Nucleus accumbens (tissue), 56 donors: ENCODE measurements at places on chromosomes 4 and X.

- DNase-seq: no peak
These were observed 532.1 kb upstream of the PITX2 start for GRCh38 chr4:111154934-111155333.

DNA sequence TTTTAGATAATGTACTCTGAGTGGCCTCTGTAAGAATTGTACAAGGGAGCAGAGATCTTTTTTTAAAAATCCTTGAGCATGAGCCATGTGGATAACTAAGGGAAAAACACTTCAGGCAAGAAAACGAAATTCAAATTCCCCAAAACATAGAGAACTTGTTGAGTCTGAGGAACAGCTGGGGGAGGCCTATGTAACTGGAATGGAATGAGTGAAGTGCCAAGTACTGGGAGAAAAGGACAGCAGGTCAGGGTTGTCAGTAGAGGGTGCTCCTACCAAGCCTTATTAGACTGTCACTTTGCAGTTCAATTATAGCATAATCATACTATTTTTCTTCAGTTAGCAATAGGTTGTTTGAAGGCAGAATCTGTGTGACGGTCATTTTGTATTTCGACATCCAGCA lies 135.1 kb downstream of the ARHGAP6 start:
- no peak for DNase-seq

DNA sequence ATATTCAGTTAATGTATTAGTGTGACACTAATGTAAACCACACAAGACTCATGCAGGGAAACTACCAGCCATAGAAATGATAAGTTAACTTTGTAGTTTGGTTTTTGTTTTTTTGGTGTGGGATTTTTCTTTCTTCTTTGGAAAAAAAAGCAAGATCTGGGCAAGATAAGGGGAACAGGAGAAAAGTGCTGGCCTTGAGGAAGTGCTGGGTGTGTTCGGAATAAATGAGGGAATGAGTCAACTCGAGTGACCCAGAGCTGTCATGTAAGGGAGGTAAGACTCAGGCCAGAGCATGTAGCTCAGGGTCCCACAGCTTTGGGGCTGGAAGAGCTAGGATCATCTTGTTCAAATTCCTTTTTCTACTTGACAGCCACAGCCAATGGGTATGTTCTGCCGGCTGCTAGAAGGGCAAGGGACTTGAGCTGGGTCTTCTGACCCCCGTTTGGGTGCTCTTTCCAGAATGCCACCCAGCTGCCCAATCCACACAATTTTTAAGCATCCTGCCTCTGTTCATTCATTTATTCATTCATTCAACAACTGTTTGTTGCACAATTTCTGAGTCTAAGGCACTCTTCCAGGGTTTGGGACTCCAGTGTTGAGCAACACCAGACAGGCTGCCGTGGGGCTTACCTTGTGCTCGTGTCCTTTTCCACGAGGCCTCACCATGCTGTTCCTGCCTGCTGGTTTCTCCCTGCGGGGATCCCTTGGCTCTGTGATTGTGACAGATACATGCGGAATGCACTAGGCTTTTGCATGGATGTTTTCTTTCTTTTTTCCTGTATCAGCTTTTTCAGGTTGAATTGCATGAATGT lies 54.5 kb downstream of the CLDN34 start:
- no peak for DNase-seq

DNA sequence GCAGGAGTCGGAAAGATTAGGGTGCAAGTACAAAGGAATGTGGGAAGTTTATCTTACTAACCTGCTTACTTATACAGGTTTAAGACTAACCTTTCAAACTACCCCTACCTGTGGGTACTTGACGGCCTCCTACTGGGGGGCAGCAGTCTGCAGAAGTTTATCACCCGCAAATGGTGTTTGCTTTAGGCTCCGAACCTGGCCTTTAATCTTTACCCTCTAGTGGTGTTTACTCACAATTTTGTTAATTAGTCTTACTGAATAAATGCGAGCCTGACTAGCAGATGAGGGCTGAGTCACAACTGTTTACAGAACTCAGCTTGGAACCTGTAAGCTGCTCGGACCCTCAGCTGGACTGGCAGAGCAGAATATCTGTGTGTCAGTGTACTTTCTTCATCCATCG lies 204.2 kb upstream of the GPRIN3 start:
- DNase-seq: no peak

GRCh38 chrX:24241822-24242648 lies 71.8 kb downstream of the SUPT20HL2 start:
- no peak for DNase-seq

- no peak for DNase-seq
These were observed 47.7 kb downstream of the SPRY1 start for GRCh38 chr4:123444290-123444731.

DNA sequence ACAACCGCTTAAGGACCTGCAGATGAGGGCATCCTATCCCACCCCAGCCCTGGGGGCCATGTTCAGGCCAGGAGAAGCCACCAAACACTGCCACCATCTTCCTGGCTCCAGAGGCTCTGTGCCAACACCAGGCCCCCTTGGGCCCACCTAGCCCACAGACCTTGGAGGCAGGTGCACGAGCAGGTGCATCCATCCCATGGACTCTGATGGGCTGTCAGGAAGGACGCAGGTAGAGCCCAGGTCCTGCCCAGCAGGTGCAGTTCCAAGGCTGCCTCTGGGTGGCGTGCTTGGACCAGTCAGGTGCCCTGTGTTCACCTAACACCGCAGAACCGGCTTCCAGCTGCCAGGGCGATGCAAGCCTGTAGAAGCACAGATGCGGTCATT lies 22.8 kb upstream of the PDE6B start:
- peak; percentile 57 for DNase-seq

GRCh38 chr4:140238351-140239056 lies 84.5 kb upstream of the MAML3 start:
- DNase-seq: peak; percentile 16

- no peak for DNase-seq
These were observed 63.7 kb downstream of the LARP7 start for GRCh38 chr4:112700679-112701078.

DNA sequence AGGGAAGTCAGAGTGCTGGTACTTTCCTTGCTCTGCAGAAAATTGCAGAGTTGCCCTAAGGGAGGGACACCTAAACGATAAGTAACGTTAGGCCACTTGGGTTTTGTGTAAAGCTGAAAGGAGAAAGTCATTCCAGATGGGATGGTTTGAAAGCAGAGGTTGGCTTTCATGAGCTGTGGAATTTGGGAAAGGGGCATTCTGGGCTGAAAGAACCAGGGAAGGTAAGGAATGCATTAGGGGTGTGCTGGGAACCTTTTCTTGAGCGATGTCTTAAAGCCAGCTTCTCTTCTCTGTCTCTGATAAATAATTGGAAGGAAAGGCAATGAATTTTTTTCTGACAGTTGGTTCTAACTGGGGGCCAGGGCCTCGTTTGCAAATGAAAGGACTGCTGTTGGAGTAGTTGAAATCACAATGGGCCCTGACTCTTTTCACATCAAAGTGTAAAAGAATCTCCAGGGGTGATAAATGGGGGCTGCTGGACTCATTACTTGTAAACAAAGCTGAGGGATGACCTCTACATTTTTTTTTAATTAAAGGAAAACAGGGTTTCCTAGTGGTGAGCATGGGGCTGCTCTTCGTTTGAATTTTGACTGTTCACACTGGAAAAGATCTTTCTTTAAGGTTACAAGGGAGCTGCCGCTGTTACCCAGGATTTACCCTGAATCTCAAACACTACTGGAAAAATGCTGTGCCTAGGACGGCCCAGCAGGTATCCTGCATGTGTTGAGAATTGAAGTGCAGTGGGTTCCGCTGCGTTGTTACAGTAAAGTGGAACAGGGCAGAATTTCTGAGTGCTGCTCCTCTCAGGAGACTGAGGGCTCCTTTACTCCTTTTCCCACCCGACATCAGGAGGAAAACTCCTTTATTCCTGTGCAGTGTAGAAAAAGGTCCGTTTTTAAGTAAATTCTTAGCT lies 25.0 kb downstream of the AFF1 start:
- DNase-seq: no peak

DNA sequence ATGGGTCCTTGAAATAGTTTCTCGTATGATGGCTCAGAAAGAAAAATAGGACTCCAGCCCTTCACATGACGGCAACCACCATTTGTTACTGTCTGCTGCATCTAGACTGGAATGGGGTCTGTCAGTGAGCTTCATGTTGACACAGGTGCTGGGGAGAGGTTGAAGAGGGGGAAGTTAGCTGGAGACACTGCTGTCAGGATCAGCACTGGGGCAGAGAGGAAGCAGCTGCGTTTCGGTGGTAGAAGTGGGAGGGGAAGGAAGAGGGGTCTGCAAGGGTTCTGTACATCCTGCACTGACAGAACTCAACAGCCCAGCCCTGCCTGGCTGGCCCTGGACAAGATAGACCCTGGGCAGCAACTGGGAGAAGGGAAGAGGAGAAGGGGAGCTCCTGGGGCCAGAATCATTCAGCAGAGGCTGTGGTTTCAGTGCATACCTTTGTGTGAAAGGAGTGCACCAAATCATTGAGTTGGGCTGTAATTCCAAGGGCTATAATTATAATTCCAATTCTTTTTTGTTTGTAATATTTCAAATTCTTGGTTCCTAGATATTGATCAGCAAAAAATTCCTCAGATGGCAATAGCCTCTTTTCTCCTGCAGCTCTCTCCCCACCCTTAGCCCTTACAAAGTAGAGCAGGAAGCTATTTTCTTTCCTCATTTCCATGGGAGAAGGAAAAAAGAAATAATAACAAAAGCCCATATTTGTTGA lies 119.4 kb upstream of the C1GALT1C1 start:
- no peak for DNase-seq

- DNase-seq: no peak
These were observed 251.1 kb upstream of the HTR2C start for GRCh38 chrX:114332766-114333165.

DNA sequence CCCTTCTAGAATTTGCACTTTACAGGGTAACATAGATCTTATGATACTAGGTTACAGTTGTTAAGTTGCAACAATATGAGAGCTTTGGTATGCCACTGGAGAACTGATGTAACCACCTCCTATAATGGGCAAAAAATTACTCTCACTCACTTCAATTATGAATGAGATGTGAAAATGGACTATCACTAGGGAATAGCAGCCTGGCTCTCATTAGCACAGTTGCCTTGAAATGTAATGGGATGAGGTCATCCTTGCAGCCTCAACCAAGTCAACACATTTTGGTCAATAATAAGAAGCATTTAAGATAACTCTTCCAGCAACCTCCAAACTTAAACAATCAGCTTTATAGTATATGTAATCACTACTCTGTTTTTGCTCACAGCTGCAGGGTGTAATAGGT lies 69.4 kb downstream of the TBC1D9 start:
- DNase-seq: no peak

DNA sequence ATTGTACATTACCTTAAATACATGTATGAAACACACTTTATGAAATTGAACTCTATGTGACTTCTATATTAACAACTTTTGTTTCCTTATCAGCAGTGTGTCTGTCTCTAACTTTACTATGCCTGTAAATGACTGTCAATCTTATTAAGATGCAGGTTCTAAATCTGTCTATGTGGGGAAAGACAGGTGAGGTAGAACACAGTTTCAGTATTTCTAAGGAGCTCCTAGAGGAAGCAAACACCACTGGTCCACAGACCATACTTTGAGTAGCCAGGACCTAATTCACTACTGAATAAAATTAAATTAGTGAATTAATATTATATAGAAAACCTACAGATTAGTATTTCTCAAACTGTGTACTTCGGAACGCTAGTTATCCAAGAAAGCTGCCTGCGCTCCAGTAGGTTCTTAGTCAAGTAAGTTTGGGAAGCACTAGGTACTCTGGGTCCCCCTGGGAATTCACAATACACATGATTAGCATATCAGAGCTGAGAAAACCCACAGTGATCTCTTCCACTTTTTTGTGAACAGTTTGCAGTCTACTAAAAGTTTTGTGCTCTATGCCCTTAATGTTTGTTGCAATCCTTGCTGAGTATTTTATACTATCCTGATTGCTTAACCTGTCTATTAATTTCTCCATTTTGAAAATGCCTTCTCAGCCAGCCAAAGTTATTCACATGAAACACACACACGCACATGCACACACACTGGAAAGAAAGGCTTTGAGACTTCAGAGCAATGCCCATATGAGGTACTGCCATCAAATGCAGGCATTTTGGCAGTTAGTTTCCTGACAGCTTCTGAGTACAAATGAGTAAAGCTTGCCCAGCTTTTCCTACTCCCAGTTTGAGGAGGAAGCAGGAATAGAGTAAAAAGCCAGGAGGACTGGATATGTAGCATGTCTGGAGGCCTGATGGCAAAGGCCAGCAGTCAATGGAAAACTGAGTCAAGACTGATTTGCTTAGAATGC lies 133.6 kb upstream of the CPEB2 start:
- DNase-seq: no peak

DNA sequence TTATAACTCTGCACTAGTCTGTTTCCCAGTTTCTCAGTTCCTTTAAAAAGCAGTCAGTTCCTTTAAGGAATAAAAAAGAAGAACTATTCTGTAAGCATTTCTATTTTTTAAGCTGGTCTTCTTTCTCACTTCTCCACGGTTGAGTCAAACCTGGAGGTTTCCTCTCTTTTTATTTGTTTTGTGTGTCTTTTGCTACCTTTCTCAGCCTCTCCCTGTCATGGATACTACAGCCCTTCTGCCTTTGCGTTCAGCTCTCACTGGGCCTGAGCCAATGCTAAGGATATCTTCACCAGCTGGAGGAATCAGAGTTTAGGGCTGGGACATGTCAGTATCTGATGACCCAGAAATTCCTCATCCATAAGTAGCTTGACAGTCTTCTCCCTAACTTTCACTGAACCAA lies 49.7 kb upstream of the PRKX start:
- DNase-seq: no peak

- DNase-seq: no peak
These were observed 83.6 kb downstream of the NBDY start for GRCh38 chrX:56812515-56813105.

- no peak for DNase-seq
These were observed 1.3 kb downstream of the CHST7 start for GRCh38 chrX:46574774-46575381.

GRCh38 chr4:4585012-4585670 lies 43.3 kb upstream of the STX18 start:
- DNase-seq: no peak

DNA sequence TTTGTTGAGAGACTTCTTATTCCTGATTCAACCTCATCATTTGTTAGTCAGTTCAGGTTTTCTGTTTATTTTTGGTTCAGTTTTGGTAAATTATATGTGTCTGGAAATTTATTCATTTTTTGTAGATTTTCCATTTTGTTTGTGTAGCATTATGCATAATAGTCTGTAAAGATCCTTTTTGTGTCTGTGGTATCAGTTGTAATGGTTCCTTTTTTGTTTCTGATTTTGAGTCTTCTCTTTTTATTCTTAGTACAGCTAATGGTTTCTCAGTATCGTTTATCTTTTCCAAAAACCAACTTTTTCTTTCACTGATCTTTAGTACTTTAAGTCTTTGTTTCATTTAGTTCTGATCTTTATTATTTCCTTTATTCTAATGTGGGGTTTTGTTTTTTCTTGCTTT lies 61.4 kb downstream of the NWD2 start:
- DNase-seq: no peak
